ENCODE measurements at places on chromosomes 7 and 10. TPM values are rescaled to one million over a fixed set of nuclear protein-coding genes. Genes with fewer than 3 reads are reported as not detected.

Gene SLC13A1
- not detected for total RNA-seq

Gene RABGEF1
- total RNA-seq, result 39.4 TPM

Gene KLF14
- total RNA-seq, result 0.16 TPM

Gene AIFM2
- 20.9 TPM for total RNA-seq

Gene H2AZ2
- 207 TPM for total RNA-seq

- no peak for ATAC-seq
These were observed 5.3 kb upstream of the CUZD1 start for GRCh38 chr10:122850705-122851640.

DNA sequence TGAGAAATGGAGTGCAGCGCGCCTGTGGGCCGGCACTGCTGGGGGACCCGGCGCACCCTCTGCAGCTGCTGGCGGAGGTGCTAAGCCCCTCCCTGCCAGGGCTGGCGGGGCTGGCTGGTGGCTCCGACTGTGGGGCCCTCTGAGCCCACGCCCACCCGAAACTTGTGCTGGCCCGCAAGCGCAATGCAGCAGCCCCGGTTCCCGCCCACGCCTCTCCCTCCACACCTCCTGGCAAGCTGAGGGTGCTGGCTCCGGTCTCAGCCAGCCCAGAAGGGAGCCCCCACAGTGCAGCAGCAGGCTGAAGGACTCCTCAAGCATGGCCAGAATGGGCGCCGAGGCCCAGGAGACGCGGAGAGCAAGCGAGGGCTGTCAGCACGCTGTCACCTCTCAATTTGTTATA lies 1063.0 kb upstream of the AUTS2 start:
- ATAC-seq, result no peak

GRCh38 chr7:33558549-33559323 lies 346.6 kb upstream of the BMPER start:
- no peak for ATAC-seq

DNA sequence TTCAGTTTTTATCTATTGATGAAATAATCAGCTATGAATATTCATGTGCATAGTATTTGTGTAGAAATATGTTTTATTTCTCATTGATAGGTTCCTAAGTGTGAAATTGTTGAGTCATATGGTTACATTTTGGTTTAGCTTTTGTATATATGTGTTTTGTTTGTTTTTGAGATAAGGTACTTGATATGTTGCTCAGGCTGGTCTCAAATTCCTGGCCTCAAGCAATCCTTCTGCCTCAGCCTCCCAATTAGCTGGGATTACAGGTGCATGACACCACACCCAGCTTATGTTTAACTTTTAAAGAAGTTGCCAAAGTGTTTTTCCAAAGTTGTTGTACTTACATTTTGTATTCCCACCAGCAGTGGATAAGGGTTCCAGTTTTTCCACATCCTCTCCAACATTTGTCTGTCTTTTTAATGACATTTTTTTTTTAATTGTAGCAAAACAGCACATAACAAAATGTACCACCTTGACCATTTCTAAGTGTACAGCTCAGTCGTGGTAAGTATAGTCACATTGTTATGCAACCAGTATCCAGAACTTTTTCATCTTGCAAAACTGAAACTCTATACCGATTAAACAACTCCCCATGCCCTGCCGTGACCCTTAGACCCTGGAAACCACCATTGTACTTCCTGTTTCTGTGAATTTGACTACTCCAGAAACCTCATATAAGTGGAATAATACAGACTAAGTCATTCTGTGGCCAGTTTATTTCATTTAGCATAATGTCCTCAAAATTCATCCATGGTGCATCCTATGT lies 12.6 kb upstream of the UBE2D1 start:
- peak; percentile 37 for ATAC-seq

DNA sequence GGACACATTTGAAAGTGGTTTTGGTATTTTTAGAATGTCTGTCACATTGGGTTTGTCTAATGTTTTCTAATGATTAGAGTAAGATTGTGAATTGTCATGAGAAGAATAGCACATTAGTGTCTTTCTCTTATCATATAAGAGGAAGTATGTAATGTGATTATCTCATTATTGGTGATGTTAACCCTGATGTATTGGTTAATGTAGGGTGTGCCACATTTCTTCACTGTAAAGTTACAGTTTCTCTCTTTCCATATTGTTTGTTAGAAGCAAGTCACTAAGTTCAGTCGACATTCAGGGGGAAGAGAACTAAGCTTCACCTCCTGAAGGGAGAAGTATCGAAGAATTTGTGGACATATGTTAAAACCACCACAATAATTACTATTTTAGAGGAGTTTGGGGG lies 56.3 kb upstream of the DNAH11 start:
- no peak for ATAC-seq

DNA sequence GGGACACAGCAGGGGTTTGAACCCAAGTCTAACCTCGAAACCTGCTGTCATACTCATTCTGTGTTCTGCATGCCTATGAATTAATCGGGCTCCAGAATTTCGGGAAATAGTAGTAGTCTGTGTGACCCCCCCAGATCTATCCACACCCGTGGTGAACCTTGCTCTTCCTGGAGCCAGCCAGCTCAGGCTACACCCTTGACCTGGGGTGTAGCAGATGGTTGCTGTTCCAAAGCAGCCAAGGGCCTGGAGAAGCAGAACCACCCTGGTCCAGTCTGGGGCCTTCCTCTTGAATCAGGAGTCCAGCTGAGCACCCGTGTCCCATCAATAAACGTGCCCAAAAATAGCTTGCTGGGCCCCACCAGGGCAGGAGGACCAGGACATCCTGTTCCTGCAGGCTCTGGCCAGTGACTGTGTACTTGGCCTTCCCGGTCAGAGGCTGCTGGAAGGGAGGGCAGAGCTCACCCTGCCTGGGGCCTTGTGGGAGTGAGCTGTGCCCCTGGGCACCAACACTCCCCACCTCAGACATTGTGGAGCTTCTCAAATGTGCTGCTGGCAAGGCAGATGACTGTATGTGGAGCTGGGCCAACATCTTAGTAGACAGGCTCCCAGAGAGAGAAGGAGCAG lies 101.2 kb upstream of the ZNF716 start:
- ATAC-seq, result peak; percentile 34

DNA sequence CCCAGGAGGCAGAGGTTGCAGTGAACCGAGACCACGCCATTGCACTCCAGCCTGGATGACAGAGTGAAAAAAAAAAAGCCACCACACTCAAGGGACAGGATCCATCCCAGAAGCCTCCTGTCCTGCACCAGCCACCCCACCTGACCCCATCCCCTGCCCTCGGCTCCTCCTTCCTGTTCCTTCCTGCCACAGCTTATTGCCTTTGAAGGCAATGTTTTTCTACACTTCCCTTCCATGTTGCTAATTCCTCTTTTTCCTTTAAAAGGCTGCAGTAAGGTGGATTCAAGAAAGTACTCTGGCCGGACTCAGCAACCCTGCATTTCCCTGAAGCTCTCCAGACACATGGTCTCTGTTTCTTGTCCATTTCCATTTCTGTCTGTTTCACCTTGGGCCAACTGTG lies 80.9 kb downstream of the FAM171A1 start:
- ATAC-seq, result no peak

DNA sequence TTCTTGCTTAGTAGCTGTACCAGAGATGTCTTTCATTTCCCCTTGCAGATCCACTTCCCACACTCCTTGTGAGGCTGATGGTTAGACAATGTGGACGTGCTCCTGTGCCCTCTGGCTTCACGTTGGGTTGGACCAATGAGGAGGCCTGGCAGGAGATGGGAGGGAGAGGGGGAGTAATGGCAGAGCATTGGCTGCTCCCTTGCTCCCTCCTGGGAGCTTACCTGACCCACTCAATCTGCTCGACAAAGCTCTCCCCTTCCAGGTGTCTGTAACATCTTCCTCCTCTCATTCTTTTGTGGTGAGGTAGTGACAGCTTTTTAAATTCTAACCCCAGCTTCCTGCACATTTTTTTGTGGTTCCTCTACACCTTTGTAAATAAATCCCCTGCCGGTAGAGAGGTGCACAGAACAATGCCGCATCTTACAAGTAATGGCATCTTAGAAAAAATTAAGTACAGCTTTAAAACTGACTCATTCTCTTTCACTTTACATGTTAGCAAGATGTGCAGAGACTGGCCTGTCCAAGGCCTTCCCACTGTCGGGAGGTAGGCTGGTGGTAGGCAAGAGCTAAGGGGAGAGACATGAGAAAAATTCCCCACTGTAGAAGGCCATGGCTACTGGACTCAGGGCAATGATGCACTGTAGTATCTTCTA lies 134.3 kb downstream of the HTR7 start:
- ATAC-seq, result no peak
